ENCODE measurements at places on chromosomes 6 and 20.

DNA sequence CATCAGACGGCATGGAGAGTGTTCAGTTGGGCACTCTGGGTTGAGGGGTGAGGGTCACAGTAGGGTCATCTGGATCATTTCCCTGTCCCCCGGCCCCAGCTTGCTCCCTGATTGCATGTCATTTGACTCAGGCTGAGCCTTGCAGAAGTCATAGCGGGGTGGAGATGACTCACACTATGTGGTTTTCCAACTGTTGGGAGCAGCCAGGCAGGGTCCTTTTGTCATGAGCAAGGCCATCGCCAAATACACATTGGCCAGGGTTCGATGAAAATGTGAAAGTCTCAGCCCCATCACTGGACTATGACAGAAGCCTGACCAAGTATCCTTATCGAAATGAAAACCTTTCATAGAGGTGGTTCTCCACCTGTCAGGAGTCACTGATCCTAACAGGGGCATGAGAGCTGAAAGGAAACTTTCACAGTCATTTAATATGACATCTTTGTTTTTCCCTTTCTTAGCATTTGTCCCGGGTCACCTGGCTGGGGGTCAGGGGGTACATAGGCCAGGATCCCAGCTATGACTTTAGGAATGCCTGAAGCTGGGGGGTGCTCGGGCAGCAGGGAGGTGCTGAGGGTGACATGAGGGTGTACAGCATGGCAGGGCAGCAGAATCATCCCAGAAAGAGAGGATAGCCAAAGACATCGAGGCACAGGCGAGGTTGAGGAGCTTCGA is 70.2 kb upstream of the CD93 start:
- no peaks in the 10 kb centered on the region for H3K36me3 ChIP-seq
- no peak for DNase-seq
- peak overlapping the region; percentile 35 for H3K27ac ChIP-seq

DNA sequence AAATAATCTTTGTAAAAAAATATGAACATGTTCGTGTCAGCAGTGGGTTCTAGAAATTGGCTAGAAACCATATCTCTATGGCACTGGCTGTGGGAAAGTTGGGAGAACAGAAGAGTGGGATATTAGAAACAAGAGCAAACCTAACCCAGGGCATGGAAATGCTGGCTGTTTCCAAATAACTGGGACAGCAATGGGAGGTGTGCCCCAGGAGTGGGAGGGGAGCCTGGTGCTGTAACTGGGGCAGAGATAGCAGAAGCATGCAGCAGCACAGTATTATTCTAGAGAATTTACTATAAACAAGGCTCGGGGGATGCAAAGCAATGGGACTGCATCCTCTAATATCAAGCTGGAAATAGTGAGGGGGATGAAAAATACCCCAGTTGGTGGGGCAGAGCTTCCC is 175.0 kb downstream of the KIF6 start:
- no peak for DNase-seq
- H3K36me3 ChIP-seq, result no peaks in the 10 kb centered on the region
- H3K4me3 ChIP-seq, result no peak overlapping the region
- no peak overlapping the region for H3K27ac ChIP-seq
- no peaks in the 10 kb centered on the region for H3K4me1 ChIP-seq

- no peak overlapping the region for H3K27ac ChIP-seq
- no peaks in the 10 kb centered on the region for H3K4me1 ChIP-seq
- H3K36me3 ChIP-seq, result no peaks in the 10 kb centered on the region
- H3K27me3 ChIP-seq, result no peaks in the 10 kb centered on the region
These were observed 11.3 kb downstream of the GABRR1 start for GRCh38 chr6:89205819-89206218.

DNA sequence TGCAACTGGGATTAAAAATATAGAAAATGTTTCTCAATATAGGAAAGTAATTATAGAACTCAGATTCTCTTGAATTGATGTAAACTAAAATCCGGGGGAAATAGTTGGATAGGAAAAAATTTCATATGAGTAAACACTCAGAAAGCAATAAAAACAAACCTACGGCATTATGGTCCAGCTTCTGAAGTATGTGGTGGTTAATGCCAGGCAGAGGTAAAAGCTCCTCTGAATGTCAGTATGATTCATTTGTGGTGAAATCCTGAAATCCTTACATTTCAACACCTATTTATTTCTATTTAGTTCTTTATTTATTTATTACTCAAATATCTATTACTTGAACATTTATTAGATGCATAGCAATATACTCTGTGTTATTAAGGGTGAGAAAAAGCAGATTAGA is 145.1 kb downstream of the RIMS1 start:
- no peaks in the 10 kb centered on the region for H3K4me1 ChIP-seq
- H3K4me3 ChIP-seq, result no peak overlapping the region
- H3K36me3 ChIP-seq, result no peaks in the 10 kb centered on the region
- no peak for DNase-seq
- no peaks in the 10 kb centered on the region for H3K27me3 ChIP-seq

DNA sequence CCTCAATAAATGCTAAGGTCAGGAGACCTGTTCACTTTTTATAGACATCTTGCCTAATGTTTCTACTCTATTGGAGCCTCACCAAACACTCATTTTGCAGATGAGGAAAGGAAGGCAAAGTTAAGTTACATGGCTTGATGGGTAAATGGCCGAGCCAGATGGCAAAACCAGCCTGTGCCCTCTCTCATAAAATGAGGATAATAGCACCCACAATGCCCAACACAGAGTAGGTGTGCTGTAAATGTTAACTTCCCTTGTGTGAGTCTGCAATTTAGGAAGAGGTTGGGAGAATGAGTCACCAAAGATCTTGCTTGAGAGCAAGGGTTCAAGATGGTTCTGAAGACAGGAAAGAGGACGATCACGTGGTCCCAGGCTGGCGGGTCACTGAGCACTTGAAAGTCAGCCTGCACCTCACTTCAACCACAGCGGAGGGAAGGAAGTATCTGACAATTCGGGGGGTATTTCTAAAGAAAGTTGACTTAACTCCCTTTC is 3.3 kb downstream of the KCNK5 start:
- H3K27me3 ChIP-seq, result peaks cover 20% of the 10 kb centered on the region
- DNase-seq, result no peak
- H3K36me3 ChIP-seq, result no peaks in the 10 kb centered on the region
- peak overlapping the region; percentile 11 for H3K27ac ChIP-seq

DNA sequence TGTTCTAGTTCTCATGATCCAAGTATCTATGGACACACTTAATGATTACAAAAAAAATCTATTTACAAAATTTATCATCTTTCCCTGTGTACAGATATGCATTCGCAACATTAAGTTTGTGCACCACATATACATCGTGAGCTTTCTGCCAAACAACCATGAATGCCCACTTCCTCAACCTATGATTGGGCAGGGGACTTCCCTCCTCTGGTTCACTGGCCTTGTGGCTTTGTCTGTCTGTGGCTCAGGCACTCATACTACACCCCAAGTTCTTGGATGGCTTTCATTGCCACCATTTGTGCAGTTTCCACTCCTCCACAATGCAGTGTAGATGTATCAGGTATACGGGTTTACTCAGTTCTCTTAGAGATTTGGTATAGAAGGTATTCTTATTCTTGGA is 74.9 kb downstream of the HS3ST5 start:
- no peak for DNase-seq
- H3K27me3 ChIP-seq, result no peaks in the 10 kb centered on the region
- no peak overlapping the region for H3K4me3 ChIP-seq
- H3K27ac ChIP-seq, result no peak overlapping the region

DNA sequence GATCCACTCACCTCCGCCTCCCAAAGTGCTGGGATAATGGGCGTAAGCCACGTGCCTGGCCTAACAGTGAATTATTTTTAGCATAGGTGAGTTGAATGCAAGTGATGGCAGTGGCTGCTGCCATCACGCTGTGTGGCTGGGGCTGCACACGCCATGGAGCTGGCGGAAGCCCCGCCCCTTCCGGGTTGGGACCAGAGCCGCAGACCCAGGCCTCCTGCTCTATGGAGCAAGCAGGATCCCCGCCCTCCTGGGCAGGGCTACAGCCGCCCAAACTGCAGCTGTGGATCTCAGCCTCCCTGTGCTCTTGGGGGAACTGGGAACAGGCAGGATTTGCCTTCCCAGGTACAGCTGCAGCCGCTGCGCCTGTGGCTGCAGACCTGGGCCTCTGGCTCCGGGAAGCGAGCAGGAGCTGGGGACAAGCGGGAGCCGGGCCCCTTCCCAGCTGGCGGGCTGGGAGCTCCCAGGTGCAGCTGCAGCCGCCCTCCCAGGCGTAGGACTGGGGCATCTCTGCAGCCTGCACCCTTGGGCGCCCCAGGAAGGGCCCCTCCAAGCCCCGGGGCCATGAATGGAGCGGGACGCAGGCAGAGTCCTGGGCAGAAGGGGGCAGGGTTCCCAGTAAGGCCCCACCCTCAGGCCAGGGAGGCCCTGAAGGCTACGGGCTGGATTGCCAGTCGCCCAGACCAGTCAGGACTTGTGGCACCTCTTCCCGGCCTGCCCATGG is 30.9 kb upstream of the SLA2 start:
- DNase-seq, result no peak
- H3K27ac ChIP-seq, result no peak overlapping the region
- peaks cover 43% of the 10 kb centered on the region for H3K36me3 ChIP-seq
- H3K27me3 ChIP-seq, result no peaks in the 10 kb centered on the region

- peaks cover 39% of the 10 kb centered on the region for H3K4me1 ChIP-seq
- peak overlapping the region; percentile 75 for H3K4me3 ChIP-seq
- DNase-seq, result no peak
These were observed 1.1 kb upstream of the SLC22A23 start for GRCh38 chr6:3457710-3458602.

GRCh38 chr20:57795342-57795697 is 85.5 kb upstream of the PMEPA1 start:
- no peak overlapping the region for H3K4me3 ChIP-seq
- H3K4me1 ChIP-seq, result no peaks in the 10 kb centered on the region
- no peak overlapping the region for H3K27ac ChIP-seq
- no peak for DNase-seq
- H3K27me3 ChIP-seq, result no peaks in the 10 kb centered on the region
- no peaks in the 10 kb centered on the region for H3K36me3 ChIP-seq

DNA sequence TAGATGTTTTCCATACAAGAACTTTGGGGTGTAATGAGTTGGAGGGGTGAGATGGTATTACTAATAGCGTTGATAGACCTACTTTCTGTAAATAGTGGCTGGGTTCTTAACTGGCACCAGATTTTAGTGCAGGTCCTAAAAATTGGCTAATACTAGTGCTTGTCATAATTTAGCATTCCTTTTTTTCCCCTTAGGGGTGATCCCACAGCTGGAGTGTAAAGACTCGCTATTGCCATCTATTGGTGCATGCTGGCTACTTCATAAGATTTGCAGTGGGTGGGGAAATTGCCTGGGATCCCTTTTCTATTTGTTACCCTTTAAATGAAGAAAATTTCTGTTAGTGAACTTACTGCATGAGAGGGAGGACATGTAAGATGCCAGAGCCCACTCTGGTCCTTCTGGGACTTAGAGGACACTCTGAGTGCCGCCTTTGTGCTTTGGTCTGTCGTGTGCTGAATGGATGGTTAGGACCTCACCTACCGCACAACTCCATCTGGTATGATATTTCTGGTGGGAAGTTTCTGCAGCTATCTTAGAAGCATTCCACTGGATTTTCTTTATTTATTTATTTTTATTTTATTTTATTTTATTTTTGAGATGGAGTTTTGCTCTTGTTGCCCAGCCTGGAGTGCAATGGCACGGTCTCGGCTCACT is 195.5 kb downstream of the JARID2 start:
- H3K27me3 ChIP-seq, result no peaks in the 10 kb centered on the region
- no peak overlapping the region for H3K27ac ChIP-seq
- no peaks in the 10 kb centered on the region for H3K36me3 ChIP-seq
- DNase-seq, result no peak
- no peak overlapping the region for H3K4me3 ChIP-seq

- H3K4me1 ChIP-seq, result no peaks in the 10 kb centered on the region
- DNase-seq, result no peak
- H3K36me3 ChIP-seq, result no peaks in the 10 kb centered on the region
- H3K4me3 ChIP-seq, result no peak overlapping the region
- H3K27me3 ChIP-seq, result no peaks in the 10 kb centered on the region
These were observed 477.5 kb downstream of the GJA1 start for GRCh38 chr6:121912905-121913304.
